ENCODE measurements at places on chromosomes 11 and 22. TPM values are rescaled to one million over a fixed set of nuclear protein-coding genes. Genes with fewer than 3 reads are reported as not detected.

Gene CD3E
- not detected for total RNA-seq

Gene RGL4
- total RNA-seq, result not detected

- no peak for DNase-seq
Measured at GRCh38 chr11:34194576-34195335, 89.3 kb downstream of the NAT10 start.

DNA sequence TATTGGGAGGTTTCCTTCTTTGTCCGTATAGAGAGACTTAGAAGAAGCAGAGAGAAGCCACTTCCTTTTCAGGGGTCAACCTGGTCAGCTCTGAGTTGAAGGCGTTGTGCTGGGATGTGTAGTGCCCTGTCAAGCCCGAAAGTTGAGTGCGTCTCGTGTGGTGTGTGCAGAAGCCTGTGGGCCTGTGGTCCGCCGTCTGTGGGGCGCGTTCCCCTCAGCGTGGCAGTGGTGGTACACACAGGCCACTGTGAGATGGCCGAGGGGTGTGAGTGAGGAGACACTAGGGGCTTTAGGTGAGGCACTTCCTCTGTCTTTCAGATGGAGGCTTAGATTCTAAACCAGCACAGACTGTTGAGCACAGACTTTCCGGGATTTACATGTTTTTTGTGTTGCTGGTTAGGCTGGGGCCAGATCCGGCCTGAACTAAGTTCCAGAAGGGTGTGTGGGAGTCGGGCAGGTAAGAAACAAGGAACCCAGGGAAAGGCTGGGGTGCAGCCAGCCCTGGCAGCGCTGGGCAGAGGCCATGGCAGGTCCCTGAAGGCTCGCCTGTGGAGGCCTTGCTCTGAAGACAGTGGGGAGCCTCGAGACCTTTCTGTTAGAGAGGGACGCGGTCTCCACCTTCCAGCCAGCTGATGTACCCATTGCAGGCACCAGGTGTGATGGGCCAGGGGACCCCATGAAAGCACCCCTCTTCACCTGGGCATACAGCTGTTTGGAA lies 194.2 kb downstream of the TBC1D22A start:
- DNase-seq, result no peak

Data from SK-MEL-5 (cell line).